ENCODE measurements at places on chromosomes 2 and 18.
A peak's percentile ranks its signal among the peaks of the same experiment; 100 is the strongest.

- no peaks in the 10 kb centered on the region for H3K36me3 ChIP-seq
- no peaks in the 10 kb centered on the region for H3K27me3 ChIP-seq
- H3K27ac ChIP-seq = no peak overlapping the region
- no peaks in the 10 kb centered on the region for H3K4me1 ChIP-seq
Measured at GRCh38 chr2:237073552-237073951, 12.1 kb upstream of the COPS8 start.

DNA sequence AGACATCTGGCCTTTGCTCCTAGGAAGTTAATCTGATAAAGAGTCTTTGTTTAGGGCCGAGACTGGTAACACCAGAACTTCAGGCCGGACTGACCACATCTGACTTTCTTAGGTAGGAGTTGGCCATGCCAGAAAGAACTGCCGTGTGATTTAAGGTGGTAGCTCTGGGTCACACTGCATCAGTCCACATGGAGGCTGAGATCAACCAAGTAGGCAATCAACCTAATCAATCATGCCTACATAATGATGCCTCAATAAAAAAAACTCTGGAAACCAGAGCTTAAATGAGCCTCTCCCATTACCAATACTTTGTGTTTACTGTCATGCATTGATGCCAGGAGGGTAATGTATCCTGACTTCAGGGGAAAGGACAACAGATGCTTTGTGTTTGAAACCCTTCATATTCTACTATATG is 44.1 kb upstream of the ORC2 start:
- H3K27me3 ChIP-seq = no peaks in the 10 kb centered on the region
- H3K4me3 ChIP-seq = no peak overlapping the region
- no peak overlapping the region for H3K27ac ChIP-seq
- no peaks in the 10 kb centered on the region for H3K4me1 ChIP-seq
- H3K36me3 ChIP-seq = no peaks in the 10 kb centered on the region

DNA sequence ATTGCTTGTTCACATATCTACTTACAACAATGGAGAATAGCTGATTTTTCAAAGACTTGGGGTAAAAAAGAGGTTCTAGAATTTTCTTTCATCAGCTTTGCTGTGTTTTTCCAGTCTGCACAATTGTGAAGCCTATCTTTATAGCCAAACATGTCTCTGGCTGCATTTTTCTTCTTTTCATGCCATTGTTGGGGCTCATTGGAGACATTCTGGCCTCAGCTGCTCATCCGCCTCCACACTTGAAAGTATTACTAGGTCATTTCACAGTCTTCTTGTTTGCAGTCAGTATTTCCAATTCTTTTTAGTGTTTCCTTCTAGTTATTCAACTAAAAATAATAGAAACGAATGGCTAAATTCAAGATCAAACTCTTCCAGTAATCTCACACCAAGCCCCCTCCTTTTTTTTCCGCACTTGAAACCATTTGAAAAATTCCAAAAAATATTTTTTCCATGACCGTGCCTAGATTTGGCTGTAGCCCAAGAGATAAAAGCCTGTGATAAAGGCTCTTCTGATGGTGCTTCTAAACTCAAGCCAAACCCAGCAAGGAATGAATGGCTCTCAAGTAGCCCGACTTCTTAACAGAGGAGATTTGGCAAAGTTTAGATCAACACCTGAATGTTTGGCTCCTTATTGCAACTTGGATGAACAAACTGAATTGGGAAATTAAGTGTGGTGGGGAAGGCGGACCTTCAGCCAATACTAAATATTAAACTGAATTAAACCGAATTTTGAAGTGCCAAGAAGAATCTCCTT is 103.4 kb downstream of the NRP2 start:
- peaks cover 19% of the 10 kb centered on the region for H3K4me1 ChIP-seq
- no peak overlapping the region for H3K4me3 ChIP-seq
- no peaks in the 10 kb centered on the region for H3K36me3 ChIP-seq
- no peak for DNase-seq
- H3K27me3 ChIP-seq = no peaks in the 10 kb centered on the region

- H3K4me1 ChIP-seq = no peaks in the 10 kb centered on the region
- no peak for DNase-seq
- no peak overlapping the region for H3K4me3 ChIP-seq
- H3K36me3 ChIP-seq = no peaks in the 10 kb centered on the region
- no peaks in the 10 kb centered on the region for H3K27me3 ChIP-seq
Measured at GRCh38 chr18:50398947-50399346, 24.1 kb downstream of the SKA1 start.

- no peaks in the 10 kb centered on the region for H3K27me3 ChIP-seq
- H3K36me3 ChIP-seq = no peaks in the 10 kb centered on the region
- H3K27ac ChIP-seq = peak overlapping the region; percentile 65
- H3K4me1 ChIP-seq = peaks cover 14% of the 10 kb centered on the region
- peak; percentile 73 for DNase-seq
Measured at GRCh38 chr2:126436411-126436810, 219.5 kb upstream of the GYPC start.

DNA sequence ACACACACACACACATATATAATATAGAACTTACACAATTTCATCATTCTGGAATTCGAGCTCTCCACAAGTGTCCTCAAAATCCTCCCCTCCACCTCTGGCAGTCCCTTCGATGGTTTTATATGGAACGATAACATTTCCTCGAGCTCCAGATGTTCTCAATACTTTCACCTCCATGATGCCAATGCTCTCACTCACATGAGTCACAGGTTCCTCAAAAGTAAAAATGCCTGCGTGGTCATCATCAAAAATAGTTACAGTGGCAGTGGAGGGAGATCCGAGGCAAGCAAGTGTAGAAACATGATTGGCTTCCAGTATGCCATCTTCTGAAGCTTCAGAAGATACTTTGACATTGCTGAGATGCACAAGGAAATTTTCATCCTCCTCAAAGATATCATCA is 23.5 kb downstream of the SLC8A1 start:
- no peak for DNase-seq
- H3K4me3 ChIP-seq = no peak overlapping the region
- no peak overlapping the region for H3K27ac ChIP-seq

DNA sequence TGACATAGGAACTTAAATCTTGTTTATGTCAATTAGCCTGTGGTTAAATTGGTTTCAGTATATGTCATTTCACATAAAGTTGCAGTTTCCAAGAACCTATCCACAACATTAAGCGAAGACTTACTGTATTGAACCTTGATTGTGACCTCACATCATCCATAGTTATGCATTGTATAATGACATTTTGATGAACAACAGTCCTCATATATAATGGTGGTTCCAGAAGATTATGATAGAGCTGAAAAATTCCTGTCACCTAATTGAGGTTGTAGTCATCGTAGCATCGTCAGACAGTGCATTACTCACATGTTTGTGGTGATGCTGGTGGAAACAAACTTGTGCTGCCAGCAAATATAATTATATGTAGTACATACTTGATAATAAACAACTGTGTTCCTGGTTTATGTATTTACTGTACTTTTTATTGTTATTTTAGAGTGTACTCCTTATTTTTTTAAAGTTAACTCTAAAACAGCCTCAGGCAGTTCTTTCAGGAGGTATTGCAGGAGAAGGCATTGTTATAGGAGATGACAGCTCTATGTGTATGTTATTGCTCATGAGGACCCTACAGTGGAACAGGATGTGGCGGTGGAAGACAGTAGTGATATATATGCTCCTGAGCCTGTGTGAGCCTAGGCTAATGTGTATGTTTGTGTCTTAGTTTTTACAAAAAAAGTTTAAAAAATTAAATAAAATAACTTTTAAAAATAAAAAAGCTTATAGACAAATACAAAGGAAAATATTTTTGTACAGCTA is 56.6 kb downstream of the UBE2E3 start:
- DNase-seq = no peak
- H3K27me3 ChIP-seq = no peaks in the 10 kb centered on the region
- H3K4me3 ChIP-seq = no peak overlapping the region
- no peaks in the 10 kb centered on the region for H3K36me3 ChIP-seq

DNA sequence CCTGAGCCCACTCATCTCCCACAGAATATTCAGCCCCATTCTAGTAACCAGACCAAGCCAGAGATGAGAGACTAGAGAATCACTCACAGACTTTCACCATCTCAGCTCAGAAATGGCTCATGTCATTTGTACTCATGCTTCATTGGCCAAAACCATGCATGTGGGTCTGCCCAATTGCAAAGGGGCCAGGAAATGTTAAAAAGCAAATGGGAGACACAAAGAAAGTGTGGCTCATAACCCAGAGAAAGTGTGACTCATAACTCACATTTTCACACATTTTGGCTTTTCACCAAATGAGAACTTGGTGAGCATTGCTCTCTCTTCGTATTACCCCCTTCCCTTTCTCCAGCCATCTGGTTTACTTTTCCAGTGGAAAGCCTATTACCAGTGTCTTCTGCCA is 66.2 kb downstream of the MDH1 start:
- no peak overlapping the region for H3K4me3 ChIP-seq
- no peaks in the 10 kb centered on the region for H3K4me1 ChIP-seq
- no peak overlapping the region for H3K27ac ChIP-seq
- no peak for DNase-seq
- H3K27me3 ChIP-seq = no peaks in the 10 kb centered on the region
- no peaks in the 10 kb centered on the region for H3K36me3 ChIP-seq

GRCh38 chr18:74528913-74529312 is 5.4 kb upstream of the CNDP1 start:
- DNase-seq = peak; percentile 22
- H3K4me3 ChIP-seq = no peak overlapping the region
- H3K4me1 ChIP-seq = peaks cover 22% of the 10 kb centered on the region
- no peaks in the 10 kb centered on the region for H3K27me3 ChIP-seq

GRCh38 chr2:100244881-100245605 is 77.3 kb downstream of the LONRF2 start:
- peaks cover 5% of the 10 kb centered on the region for H3K4me1 ChIP-seq
- H3K27me3 ChIP-seq = no peaks in the 10 kb centered on the region
- H3K4me3 ChIP-seq = no peak overlapping the region
- no peak for DNase-seq
- no peaks in the 10 kb centered on the region for H3K36me3 ChIP-seq
- no peak overlapping the region for H3K27ac ChIP-seq

GRCh38 chr2:223860809-223861738 is 23.7 kb upstream of the AP1S3 start:
- no peaks in the 10 kb centered on the region for H3K36me3 ChIP-seq
- H3K27me3 ChIP-seq = no peaks in the 10 kb centered on the region
- H3K4me1 ChIP-seq = peaks cover 9% of the 10 kb centered on the region

GRCh38 chr2:200670313-200670712 is 84.5 kb downstream of the AOX1 start:
- no peaks in the 10 kb centered on the region for H3K4me1 ChIP-seq
- H3K27ac ChIP-seq = no peak overlapping the region
- no peak overlapping the region for H3K4me3 ChIP-seq
- no peak for DNase-seq
- H3K27me3 ChIP-seq = no peaks in the 10 kb centered on the region
- no peaks in the 10 kb centered on the region for H3K36me3 ChIP-seq

All from MM.1S (cell line).